Hindlimb muscle (tissue), 1 donor: ENCODE measurements at places on chromosomes 3 and 15. TPM values are rescaled to one million over a fixed set of nuclear protein-coding genes. Genes with fewer than 3 reads are reported as not detected.

- DNase-seq = no peak
These were observed 641.9 kb downstream of the OTOL1 start for GRCh38 chr3:162138509-162138908.

DNA sequence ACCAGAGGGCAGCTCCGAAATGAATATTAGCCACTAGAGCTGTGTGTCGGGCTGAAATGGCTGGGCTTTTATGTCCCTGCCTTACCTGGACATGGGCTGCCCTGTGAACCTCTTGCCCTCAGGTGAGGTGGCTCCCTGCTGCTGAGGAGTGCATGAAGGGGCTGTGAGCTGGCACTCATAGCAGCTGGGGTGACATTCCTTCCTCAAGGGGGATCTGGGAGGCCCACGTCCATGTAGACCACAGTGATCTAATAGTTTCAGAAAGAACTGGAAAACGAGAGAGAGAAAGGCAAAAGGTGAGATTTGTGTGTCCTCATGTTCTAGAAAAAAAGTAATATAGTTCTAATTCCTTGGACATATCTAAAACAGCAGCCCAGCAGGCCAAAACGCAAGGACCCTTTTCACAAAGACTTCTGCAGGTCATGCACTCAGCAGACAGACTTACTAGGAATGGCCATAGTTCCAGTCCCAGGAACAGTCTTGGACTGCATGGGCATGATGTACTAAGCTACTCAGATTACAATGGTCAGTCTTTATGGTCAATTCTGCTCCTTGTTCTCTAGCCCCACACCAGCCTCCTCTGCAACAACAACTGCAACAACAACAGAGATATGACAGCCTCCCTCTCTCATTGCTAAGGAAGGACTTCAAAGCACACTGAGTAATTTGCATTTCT, 10.8 kb upstream of the SLC24A5 start:
- DNase-seq = no peak

GRCh38 chr3:54665016-54665600, 262.8 kb downstream of the LRTM1 start:
- no peak for DNase-seq

DNA sequence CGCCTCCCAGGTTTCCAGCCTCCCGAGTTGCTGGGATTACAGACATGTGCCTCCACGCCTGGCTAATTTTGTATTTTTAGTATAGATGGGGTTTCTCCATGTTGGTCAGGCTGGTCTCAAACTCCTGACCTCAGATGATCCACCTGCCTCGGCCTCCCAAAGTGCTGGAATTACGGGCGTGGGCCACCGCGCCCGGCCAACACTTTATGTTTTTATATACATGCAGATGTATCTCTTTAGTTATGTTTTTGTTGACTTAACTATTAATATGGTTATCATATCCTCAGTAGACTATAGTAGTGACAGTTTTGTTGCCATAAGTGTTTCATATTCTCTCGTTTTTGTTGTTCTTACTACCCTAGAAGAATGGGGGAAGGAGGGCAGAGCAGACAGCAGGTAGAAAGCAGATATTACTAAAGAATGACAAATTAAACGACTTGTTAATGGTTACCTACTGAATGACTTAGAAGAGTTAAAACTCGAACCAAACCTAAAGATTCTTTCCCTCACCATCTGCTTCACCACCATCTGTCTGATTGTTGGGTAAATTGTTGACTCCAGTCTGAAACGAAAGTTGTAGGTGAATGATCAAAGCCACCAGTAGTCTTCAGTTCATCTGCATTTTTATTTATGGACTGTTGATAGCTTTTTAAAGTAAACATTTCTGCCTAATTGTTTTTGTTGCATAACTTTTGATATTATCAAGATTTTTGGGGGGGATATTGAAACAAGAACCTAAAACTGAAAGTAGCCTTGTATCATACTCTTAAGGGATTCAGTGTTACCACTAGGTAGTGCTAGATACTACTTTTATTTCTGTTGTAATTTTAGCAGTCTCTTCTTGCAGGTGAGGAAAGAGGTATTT, 89.3 kb downstream of the RASA2 start:
- no peak for DNase-seq

The GCSAM gene
- polyA plus RNA-seq = 0.80 TPM

The SPESP1 gene
- polyA plus RNA-seq = 3.1 TPM

The GMPPB gene
- 10.9 TPM for polyA plus RNA-seq

DNA sequence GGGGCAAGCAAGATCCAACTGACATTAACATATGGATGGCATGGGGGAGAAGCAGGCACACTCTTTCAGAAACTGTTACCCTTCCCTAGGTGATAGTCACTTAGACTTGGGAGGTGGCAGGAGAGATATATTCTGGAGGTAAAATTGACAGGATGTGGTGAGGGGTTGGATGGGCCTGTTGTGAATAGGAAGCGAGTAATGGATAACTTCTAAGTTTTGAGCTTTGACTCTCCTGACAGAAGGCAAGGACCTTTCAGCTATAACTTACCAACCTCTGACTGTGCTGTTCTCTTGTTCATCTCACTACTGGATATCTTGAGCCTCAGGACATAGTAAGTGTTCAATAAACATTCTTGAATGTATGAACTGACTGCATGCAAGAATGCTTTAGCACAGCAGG, 1.9 kb upstream of the PDIA5 start:
- DNase-seq = no peak

DNA sequence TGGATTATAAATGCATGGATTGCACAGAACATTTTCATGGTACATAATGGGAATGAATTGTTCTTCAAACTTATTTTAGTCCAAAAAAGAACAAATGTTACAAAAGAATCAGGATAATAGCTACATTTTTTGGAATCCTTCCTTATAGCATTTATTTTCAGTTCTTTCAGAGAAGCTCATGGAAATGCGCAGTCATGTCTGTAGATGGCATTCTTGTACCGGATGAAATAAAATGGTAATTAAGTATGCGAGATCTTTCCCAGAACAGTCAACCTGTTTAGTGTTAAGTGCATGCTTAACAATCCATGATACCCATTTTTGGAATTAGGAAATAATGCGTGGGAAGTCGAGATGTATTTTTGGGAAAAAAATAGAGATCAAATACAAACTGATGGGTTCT, 38.2 kb upstream of the GOLGA8B start:
- no peak for DNase-seq

- no peak for DNase-seq
These were observed 101.4 kb downstream of the RYK start for GRCh38 chr3:134149286-134149685.

DNA sequence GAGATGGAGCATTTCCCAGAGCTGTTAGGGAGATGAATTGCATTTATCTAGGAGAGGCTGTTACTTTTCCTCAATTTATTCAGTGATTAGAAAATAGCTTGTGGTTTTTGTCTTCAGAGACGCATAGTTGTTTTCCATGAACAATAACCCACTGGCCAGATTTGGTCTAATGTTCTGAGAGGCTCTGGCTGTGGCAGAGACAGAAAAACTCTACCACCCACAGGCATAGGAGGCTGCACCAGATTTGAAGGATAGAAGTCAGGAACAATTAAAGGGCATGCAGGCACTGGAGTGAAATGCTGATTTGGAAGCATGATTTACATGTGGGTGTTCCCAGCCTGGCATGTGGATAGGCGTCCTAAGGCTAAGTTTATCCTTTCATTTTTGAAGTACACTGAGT, 143.5 kb downstream of the NFKBIZ start:
- DNase-seq = no peak
